Left cardiac atrium (tissue), 4 donors: ENCODE measurements at places on chromosomes 1 and 21. TPM values are rescaled to one million over a fixed set of nuclear protein-coding genes. Genes with fewer than 3 reads are reported as not detected.

DRAXIN gene
- total RNA-seq: 0.06 TPM

TEX38 gene
- total RNA-seq: not detected

DNA sequence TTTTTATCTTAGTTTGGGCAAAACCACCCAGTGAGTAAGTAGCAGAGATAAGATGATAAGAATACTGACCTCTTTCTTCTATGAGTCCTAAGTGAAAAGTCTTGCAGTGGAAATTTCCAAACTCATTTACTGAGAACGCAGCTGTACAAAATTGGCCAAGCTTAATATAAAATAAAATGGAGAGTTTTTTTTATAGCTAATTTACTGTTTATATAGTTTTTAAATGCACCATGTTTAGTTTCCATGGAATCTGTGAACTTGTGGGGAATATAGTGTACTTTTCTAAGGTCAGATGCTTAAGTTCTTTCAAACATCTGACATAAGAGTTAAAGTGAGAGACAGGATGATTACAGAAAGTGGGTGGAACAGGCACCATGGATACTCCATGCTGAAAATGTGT, 833.5 kb downstream of the ADGRL2 start:
- DNase-seq: no peak

DNA sequence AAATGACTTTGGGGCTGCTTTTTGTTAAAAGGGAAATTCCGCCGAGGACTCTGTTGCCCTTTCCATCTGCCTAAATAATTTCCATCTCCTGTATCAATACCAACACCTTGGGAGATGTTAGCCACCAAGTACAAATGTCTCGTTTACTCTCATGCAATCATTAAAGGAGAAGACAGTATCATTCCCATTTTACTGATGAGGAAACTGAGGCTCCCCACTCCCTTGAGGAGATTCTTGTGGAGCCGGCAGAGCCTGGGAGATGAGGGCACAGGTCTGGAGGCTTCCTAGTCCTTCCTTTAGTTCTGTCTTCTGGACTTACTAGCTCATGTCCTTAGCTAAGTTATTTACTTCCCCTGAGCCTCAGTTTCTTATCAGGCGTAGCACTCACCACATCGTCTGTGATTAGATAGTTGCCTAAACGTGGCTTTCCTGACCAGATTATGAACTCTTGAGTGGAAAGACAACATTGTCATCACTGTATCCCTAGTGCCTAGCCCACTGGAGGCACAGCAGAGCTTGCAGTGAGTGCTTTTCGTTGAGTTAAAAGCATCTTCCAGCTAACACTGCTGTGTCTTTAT, 81.6 kb downstream of the ADSS2 start:
- DNase-seq: no peak

- DNase-seq: no peak
These were observed 87.2 kb upstream of the ETS2 start for GRCh38 chr21:38718481-38718880.

DNA sequence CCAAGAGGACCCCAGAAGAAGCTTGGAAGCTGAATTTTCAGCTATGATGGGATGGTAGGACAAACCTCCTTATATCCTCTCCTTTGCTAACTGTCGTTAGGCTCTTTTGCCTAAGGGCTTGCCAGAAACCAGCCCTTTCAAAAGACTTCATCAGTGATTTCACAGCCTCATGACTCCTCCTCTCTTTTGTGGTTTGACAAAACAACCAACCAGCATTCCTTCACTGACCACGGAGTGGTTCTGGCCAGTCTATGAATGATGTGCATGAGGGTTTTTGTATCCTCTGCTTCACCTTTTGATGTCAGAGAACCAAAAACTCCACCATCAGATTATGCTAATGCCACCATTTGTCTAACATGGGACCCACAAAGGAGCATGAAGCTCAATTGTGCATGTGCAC, 116.9 kb upstream of the COA6 start:
- no peak for DNase-seq

DNA sequence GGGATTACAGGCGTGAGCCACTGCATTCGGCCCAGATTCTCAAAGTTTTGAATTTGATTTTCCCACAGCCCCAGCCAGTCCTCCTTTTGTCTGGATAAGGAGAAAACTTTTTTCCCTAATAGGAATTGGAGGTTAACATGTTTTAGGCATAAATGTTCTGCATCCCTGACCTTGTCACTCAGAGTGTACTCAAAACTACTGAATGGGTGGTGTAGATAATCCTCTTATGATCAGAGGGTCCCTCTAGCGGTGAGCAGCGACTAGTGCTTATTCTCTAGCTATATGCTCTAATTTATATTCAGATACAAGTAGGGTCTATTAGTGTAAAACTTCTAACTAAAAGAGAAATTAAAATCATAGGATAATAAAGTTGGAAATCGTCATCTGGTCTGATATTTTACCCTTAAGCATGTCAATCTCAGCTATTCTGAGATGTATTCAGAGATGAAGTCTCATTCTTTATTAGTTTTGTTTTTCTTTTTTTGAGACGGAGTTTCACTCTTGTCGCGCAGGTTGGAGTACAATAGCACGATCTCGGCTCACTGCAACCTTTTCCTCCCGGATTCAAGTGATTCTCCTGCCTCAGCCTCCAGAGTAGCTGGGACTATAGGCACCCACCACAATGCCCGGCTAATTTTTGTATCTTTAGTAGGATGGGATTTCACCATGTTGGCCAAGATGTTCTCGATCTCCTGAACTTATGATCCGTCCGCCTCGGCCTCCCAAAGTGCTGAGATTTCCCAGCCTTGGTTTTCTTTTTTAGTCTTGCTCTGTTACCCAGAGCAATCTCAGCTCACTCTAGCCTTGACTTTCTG, 2.7 kb upstream of the PSMD4 start:
- DNase-seq: peak; percentile 68

DNA sequence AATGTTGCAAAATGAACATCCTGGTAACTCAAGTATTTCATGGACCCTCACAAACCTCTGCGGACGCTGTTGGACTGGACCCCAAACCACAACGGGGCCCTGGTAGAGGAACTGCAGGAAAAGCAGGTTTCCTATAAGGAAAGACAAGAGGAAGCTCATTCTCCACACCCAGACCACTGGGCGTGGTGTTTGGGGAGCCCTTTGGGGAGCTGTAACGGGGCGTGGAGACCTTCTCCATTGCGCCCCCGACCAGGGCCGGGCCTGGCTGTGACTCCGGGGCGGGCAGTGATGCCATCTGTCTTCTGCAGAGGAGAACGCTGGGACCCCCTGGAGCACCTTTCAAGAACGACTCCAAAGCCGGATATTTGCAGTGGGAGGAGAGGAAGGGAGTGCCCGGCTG, 30.0 kb upstream of the AGPAT3 start:
- DNase-seq: no peak

GRCh38 chr21:27725916-27726315, 759.0 kb upstream of the ADAMTS5 start:
- no peak for DNase-seq

- DNase-seq: no peak
These were observed 90.1 kb downstream of the ZSWIM5 start for GRCh38 chr1:45116340-45116739.

GRCh38 chr1:235297579-235297978, 30.4 kb downstream of the ARID4B start:
- DNase-seq: no peak
